Activated CD4-positive, alpha-beta T cell treated with anti-CD3 and anti-CD28 coated beads for 36 hours (primary cell): ENCODE measurements at places on chromosomes 11 and 22. TPM values are rescaled to one million over a fixed set of nuclear protein-coding genes. Genes with fewer than 3 reads are reported as not detected.

DNA sequence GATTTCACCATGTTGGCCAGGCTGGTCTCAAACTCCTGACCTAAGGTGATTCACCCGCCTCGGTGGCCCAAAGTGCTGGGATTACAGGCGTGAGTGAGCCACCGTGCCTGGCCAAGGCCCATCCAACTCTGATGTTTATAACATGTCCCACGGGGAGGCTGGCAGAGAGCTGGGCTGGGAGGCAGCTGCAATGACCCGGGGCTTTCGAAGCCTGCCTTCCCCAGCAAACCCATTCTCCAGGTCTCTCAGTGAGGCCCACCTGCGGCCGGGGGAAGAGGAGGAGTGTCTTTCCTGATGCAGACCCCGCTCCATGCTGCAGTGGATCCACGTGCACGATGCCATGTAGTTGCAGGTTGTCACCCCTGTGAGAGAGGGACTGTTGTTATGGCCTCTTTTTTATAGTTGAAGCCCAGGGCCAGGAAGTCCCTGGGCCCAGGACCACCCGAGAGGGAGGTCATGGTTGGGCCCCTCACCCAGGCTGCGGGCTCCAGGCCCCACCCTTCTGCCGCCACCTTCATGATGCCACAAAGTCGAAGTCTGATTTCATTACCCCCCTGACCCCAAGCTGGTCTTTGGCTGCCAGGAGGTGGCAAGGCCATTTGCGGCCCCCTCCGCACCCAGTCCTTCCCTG, 38.3 kb downstream of the KCNJ4 start:
- DNase-seq, result no peak

GRCh38 chr11:3086671-3087150, 29.5 kb upstream of the CARS1 start:
- no peak for DNase-seq

DNA sequence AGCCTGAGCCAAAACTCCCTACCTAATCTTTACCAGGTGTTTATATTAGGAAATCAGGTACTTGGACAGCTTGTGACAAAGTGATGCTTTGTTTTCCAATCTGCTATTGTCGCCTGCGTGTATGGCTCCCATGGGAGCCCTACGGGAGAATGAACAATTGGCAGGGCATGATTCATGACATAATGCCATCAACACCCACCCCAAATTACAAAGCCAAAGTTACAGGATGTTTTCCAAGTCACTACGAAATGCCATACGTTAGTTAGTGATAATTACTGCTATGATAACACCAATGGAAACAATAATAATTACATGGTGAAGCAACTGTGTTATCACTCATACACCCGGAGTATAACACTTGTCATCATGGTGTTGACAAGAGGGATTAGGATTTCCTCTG, 226.4 kb downstream of the FAM181B start:
- no peak for DNase-seq

The TRIM49 gene
- not detected for total RNA-seq
